ENCODE measurements at places on chromosomes 1 and 21.
A peak's percentile ranks its signal among the peaks of the same experiment; 100 is the strongest.

GRCh38 chr1:34303218-34303617, 126.5 kb downstream of the C1orf94 start:
- no peak for DNase-seq

DNA sequence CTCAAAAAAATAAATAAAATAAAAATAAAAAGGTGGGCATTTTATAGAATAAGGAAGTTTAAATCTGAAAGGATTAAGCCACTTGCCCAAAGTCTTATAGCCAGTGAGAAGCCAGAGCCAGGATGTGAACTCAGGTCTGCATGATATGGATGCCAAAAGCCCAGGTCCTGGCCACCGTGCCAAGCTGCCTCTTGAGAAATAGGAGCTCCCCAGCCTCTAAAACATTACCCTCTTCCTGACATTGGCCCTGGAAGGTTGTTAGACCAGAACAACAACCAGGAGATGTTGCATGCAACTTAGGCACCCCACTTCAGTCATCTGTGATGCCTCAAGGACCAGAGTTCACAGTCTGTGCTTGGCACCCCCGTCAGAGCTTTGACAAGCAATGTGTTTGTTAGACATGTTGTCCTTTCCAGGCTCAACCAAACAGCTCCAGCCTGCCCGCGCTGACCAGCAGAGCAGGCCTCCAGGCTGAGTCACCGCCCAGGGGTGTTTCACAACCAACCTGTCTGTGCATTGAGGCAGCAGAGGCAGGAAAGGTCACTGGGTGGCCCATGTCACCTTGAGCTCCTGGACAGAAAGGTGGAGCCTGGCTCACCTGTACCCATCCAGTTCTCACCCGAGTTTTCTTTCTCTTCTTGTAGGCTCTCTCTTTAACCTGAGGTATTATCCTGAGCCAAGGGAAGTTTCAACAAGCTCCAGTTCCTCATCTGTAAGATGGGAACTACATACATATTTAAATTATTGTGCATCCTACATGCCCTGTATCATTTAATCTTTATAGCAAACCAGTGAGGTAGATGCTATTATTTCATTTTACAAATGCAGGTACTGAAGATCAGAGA, 14.9 kb upstream of the MED18 start:
- no peak for DNase-seq

DNA sequence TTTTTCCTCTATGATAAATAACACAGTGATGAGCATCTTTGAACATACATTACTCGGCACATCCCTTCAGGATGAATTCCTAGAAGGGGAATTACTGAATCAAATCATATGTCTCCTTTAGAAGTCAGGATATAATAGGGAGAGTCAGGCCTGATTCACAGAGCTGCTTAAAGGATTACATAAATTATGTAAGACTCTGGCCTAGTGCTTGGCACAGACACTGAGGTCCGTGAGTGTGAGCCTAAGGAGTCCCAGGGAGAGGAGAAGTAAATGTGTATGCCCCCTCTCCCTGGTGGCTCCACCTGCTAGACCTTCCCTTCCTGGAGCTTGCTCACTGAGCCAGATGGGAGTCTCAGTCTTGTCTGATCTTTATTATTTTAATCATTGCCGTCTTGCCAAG, 8.6 kb upstream of the FOXE3 start:
- no peak for DNase-seq

GRCh38 chr1:169785267-169785666, 9.4 kb downstream of the METTL18 start:
- no peak for DNase-seq

DNA sequence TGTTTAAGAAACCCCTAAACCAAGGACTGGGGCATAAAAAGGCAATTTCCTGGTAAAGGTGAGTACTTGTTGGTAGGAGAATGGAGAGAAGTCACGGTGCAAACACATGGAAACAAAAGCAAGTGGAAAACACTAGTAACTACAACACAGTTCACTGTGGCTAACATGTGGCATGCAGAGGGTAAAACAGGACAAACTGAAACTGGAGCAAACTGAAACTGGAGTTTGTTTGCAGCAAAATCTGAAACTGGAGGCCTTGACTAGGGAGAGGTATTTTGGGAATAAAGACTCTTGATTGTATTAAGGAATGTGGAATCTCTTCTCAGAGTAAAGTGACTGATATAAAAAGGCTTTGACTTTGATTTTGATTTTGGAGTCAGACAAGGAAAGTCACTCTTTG, 376.3 kb upstream of the PRMT6 start:
- DNase-seq: no peak

DNA sequence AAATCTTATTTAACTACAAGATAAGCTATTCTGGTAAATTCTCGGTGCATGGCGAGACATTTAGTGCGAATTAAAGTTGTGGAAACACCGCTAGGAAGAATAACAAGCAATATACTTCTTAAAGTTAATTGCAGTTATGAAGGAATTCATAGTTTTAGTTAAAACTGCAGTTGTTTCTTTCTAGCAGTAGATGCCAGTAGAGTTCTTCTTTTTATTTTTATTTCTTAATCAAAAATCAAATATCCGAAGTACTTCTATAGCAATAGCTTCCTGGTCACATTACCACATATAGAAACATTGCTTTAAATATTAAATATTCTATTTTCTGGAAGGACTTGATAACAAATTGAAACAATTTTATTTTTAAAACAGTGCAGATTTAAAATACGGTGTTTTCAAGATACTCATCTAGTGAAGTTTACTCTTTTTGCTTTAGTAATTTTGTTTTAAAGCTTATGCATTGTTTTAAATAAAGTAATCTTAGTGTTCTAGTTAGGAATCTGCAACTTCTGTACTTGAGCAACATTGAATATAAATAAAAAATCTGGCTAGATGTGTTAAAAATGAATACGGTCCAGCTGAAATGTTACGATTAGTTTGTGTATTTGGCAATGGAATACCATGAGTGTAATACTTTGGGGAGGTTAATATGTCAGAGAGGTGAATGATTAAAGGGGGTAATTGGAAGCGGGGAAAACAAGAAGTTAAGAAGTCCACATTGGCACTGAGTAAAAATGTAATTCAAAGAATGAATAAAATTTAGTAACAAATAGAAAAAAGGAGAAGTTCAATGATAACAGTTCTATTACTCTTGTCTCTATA, 2.7 kb upstream of the PRKACB start:
- DNase-seq: peak; percentile 26

Measured in NCI-H2227 treated with DMSO at 0.1 percent for 48 hours (cell line).